ENCODE measurements at places on chromosomes 12 and 14. TPM values are rescaled to one million over a fixed set of nuclear protein-coding genes. Genes with fewer than 3 reads are reported as not detected.

- peak; percentile 67 for DNase-seq
- H3K4me1 ChIP-seq = peaks cover 20% of the 10 kb centered on the region
- no peaks in the 10 kb centered on the region for H3K36me3 ChIP-seq
- no peaks in the 10 kb centered on the region for H3K27me3 ChIP-seq
Observed at GRCh38 chr12:6952863-6953441, 1.8 kb downstream of the PTPN6 start.

DNA sequence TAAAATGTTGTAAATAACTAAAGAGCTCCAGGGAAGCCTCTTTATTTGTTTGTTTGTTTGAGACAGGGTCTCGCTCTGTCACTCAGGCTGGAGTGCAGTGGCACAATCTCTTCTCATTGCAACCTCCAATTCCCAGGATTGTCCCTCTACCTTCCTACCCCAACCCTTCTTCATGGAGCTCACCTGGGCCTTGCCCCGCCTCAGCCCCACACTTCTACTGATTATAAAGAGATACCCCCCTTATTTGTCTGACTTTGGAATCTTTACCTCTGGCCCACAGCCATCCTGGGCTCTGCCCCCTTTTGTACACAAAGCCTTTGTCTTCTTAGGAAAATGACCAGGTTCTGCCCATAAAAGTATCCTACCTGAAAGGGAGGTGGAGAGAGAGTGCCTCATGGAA lies 9.1 kb upstream of the BLTP3B start:
- no peaks in the 10 kb centered on the region for H3K4me1 ChIP-seq
- no peak overlapping the region for H3K27ac ChIP-seq
- H3K27me3 ChIP-seq = no peaks in the 10 kb centered on the region
- H3K36me3 ChIP-seq = no peaks in the 10 kb centered on the region
- no peak overlapping the region for H3K4me3 ChIP-seq

- H3K36me3 ChIP-seq = no peaks in the 10 kb centered on the region
- peaks cover 20% of the 10 kb centered on the region for H3K27me3 ChIP-seq
- H3K4me3 ChIP-seq = no peak overlapping the region
- no peak for DNase-seq
Observed at GRCh38 chr14:30180219-30180618, 252.6 kb upstream of the PRKD1 start.

Gene MIP
- not detected for total RNA-seq

Gene EFS
- 29.6 TPM for total RNA-seq

Gene TAS2R43
- total RNA-seq = 0.22 TPM
